ENCODE measurements at places on chromosomes 7 and 10.

DNA sequence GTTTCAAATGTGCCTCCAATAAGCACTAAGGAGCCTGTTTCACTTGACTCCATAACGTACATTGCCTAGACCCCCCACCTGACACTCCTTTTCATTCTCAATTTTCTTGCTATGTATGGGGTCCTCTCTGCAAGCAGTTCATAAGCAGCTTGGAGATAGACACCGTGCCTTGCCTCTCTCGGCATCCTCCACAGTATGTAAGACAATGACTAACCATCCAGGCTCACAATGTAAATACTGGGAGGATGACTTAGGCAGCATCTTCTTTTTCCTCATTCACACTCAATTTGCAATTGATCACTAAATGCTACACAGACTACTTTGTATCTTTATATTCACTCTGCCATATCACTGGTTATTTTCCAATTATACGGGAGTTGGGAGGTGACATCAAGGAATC is 22.8 kb upstream of the CABCOCO1 start:
- no peak for DNase-seq

- no peak for DNase-seq
Observed at GRCh38 chr10:132986076-132986475, 43.7 kb upstream of the CFAP46 start.

DNA sequence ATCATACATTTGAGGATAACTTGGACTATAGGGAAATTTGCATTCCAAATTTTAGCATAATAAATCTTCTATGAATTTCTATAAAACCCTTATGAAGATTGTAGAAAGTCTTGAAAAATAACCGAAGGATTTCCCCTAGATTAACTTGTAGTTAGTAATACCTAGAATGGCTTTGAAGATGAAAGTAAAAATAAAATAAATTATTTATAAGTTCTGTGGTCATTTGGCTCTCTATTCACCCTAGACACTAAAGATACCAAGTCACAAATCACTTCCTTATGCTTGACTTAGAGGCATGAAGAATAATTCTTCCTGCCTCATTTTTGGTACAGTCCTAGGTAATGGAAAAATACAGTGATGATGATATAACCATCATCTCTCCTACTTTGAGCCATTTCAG is 79.3 kb downstream of the CSTF2T start:
- DNase-seq = no peak

- no peak for DNase-seq
Observed at GRCh38 chr7:131556909-131557651, 652 bp upstream of the PODXL start.

DNA sequence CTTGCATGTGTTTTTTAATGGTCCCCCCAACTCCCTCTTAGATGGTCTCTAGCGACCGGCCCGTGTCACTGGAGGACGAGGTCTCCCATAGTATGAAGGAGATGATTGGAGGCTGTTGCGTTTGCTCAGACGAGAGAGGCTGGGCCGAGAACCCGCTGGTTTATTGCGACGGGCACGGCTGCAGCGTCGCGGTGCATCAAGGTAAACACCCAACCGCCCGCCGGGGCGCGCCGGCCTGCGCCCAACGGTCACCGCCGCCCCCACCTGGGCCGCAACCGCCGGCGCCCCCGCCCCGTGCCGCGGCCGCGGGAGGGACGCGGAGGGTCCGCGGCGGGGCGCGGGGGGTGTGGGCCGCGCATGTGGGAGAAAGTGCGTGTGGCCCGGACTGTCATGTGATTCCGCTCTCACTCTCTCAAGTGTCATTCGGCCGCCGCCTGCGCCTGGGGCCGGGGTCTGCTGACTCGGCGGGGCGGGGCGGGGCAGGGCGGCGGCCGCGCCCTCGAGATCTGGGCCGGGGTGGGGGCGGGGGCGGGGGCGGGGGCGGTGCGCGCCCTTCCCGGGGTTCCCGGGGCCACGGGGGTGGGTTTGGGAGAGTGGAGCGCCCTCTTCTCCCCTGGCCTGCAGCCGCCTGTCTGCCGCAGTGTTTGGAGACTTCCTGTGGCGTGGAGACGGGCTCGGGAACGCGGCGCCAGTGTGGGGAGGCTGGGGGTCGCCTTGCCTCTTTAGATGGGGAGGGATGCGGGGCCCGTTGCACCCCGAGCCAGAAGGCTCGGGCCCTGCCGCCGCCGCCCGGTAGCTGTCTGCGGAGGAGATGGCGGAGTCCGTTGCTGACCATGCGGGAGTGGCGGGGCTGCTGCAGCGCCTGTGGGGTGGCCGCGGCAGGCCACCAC is 817 bp downstream of the MLLT10 start:
- no peak for DNase-seq

- no peak for DNase-seq
Observed at GRCh38 chr7:35253460-35253709, 515 bp downstream of the TBX20 start.

DNA sequence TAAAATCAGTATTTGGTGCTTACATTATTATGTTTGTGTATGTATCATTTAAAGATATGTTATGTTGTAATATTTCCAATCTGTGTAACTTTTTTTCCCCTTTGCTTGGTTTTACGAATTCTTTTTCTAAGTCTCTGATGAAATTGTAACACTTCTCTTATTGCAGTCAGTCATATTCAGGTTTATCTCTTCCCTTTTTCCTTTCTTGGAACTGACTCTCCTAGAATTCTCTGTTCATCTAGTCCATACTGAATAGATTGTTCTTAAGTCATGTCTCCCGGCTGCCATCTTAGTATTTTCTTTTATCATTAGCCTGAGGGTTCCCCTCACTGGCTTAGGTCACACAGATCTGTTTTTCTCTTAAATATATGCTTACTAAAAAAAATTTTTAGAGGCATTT is 44.6 kb downstream of the PHTF2 start:
- DNase-seq = no peak

DNA sequence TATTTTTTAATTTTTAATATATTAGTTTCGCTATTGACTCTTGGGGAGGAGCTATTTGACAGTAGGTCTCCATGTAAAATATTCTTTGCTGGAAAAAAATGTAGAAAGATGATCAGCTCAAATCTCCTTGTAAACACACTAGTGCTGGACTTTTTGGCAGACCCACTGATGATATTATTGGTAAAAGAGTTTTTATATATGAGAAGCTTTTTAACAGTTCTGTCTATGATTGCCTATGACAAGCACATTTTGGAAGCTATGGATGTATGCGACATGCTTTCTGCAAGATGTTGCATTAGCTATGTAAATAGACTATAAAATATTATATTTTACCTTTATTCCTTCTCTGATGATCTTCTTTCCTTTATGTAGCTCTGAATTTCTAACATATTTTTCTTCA is 928.5 kb downstream of the DNAJB9 start:
- DNase-seq = no peak

Measured in LNCaP clone FGC (cell line).